K562 (cell line): ENCODE measurements at places on chromosomes 7 and 10. TPM values are rescaled to one million over a fixed set of nuclear protein-coding genes. Genes with fewer than 3 reads are reported as not detected.

DNA sequence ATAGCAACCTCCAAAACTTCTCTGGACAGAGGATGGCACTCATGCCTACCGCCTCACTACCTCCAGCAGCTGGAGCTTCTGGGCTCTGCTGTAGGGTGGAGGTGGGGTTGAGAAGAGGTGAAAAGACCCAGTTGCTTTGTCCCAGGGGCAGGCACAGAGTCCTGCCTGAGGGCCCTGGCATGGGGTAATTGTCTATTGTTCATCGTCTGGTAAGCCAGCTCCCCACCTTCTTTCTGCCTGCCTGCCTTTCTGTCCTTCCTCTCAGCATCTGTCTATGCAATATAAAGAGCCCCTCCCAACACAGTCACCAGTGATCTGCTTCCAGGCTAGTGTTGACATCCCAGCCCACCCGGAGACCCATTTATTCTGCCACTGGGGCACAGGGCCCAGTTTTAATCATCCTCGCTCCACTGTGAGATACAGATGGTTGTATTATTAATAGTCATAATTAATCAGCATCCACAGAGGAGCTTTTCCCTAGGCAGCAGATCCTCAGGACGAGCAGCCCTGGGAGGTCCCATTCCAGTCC, 39.0 kb downstream of the ZMIZ1 start:
- H3K27ac ChIP-seq: no peak overlapping the region
- peaks cover 9% of the 10 kb centered on the region; the same call in 1 of the 3 replicates for H3K36me3 ChIP-seq
- H3K27me3 ChIP-seq: no peaks in the 10 kb centered on the region
- no peak overlapping the region for H3K4me3 ChIP-seq
- DNase-seq: no peak

The DGKB gene
- not detected in 2 replicates for total RNA-seq

The AGR2 gene
- 0.66 and 0.98 TPM in 2 replicates for total RNA-seq

DNA sequence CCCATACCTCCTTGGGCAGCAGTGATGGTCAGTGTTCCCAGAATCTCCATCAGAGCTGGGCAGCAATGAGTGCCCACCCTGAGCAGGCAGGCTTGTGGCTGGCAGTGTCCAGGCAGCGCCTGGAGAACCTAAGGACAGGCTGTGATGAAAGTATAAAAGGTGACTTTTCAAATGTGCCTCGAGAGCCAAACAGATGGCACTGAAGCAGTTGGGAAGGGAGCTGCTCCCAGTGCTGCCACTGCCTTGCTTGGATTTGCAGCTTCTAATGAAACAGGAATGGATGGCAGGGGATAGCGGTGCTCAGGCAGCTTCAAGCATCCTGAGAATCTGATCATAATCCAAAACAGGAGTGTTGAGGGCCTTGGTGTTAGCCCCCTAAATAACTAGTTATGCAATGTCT, 179.8 kb upstream of the AOAH start:
- no peaks in the 10 kb centered on the region for H3K4me1 ChIP-seq
- H3K27me3 ChIP-seq: no peaks in the 10 kb centered on the region
- no peak overlapping the region for H3K4me3 ChIP-seq
- H3K36me3 ChIP-seq: no peaks in the 10 kb centered on the region

- H3K27me3 ChIP-seq: no peaks in the 10 kb centered on the region
- H3K27ac ChIP-seq: no peak overlapping the region
- no peaks in the 10 kb centered on the region for H3K4me1 ChIP-seq
These were observed 868.1 kb upstream of the AUTS2 start for GRCh38 chr7:68730194-68730593.

DNA sequence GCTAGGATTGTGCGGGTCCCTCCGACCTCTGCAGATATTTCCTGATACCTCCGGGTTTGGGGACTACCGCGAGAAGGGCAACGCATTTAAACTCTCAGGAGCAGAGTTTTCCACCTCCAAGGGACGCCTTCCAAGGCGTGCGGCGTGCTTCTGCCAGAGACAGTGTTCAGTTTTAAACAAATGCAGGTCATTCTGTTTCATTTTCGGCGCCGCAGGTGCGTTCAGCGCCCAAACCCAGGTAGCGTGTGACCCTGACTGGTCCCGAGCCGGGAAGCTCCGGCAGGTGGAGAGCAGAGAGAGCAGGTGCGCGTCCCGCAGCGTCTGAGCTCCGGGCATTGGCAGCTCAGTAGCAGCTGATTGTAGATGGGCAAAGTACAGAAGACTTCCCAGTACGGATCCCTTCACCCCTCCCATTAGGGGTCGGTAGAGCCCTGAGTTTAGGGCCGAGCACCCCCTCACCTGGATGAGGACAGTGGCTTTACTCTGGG, 1.4 kb upstream of the CYP26A1 start:
- H3K27me3 ChIP-seq: no peaks in the 10 kb centered on the region
- peaks cover 25% of the 10 kb centered on the region; the same call in 2 of the 3 replicates for H3K4me1 ChIP-seq
- peak overlapping the region; percentile 31 for H3K4me3 ChIP-seq
- DNase-seq: no peak
- H3K36me3 ChIP-seq: no peaks in the 10 kb centered on the region
- H3K27ac ChIP-seq: peak overlapping the region; percentile 80

- no peaks in the 10 kb centered on the region for H3K36me3 ChIP-seq
- no peak overlapping the region for H3K27ac ChIP-seq
- peaks cover 2% of the 10 kb centered on the region; the same call in 1 of the 2 replicates for H3K4me1 ChIP-seq
- H3K4me3 ChIP-seq: no peak overlapping the region
- DNase-seq: no peak
These were observed 15.0 kb downstream of the PRKAG2 start for GRCh38 chr7:151861881-151862280.

DNA sequence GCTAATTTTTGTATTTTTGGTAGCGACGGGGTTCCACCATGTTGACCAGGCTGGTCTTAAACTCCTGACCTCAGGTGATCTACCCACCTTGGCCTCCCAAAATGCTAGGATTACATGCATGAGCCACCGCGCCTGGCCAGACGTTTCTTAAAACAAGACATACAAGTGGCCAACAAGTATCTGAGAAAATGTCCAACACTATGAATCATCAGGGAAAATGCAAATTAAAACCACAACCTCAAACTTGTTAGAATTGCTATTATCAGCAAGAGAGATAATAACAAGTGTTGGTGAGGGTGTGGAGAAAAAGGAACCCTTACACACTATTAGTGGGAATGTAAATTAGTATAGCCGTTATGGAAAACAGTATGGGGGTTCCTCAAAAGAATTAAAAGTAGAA, 148.6 kb downstream of the SUGCT start:
- H3K4me3 ChIP-seq: no peak overlapping the region
- H3K36me3 ChIP-seq: no peaks in the 10 kb centered on the region
- no peak for DNase-seq
- no peak overlapping the region for H3K27ac ChIP-seq

DNA sequence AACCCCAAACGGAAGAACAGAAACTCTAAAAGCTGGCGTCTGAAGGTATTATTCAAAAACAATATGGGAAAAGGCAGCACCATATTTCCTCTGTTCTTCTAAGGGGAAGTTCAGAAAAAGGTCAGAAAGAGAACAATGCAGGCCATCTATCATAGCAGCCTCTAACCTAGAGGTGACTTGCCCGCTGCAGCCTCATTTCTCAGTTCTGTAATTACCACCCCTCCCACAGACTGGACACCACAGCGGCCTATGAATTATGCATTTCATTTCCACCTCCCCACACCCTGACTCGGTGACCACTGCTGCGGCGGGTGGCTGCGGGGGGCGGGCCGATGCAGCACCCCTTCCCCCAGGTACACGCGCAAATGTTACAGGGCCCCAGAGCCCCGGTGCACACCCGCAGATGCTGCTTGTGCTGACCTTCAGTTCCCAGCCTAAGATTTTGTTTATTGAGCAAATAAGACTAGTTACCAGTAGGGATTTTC, 125.5 kb downstream of the CLEC2L start:
- no peaks in the 10 kb centered on the region; the same call in 2 of the 3 replicates for H3K36me3 ChIP-seq
- no peak overlapping the region for H3K4me3 ChIP-seq
- H3K27me3 ChIP-seq: no peaks in the 10 kb centered on the region
- no peak for DNase-seq
- no peaks in the 10 kb centered on the region; the same call in 2 of the 3 replicates for H3K4me1 ChIP-seq

DNA sequence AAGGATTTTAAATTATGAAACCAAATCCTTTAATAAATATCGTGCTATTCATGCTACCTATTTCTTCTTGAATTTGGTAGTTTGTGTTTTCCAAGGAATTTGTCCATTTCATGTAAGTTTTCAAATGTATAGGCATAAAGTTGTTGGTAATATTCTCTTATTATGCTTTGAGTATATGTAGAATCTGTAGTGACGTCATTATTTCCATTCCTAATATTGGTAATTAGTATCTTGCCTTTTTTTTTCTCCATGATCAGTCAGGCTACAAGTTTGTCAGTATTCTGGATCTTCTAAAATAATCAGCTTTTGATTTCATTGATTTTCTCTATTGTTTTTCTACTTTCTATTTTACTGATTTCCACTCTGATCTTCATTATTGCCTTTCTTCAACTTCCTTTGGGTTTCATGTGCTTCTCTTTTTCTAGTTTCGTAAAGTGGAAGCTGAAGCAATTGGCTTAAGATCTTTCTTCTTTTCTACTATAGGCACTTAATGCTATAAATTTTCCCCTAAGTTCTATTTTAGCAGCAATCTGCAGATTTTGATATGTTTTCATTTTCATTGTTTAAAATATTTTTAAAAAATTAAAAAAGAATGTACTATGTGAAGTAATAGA, 156.5 kb upstream of the HDAC9 start:
- no peaks in the 10 kb centered on the region for H3K27me3 ChIP-seq
- no peak for DNase-seq
- no peak overlapping the region for H3K4me3 ChIP-seq
- H3K36me3 ChIP-seq: no peaks in the 10 kb centered on the region

GRCh38 chr7:67976490-67976889, 979.9 kb downstream of the TYW1 start:
- H3K4me3 ChIP-seq: no peak overlapping the region
- no peak overlapping the region for H3K27ac ChIP-seq
- no peak for DNase-seq
- no peaks in the 10 kb centered on the region for H3K4me1 ChIP-seq

- H3K36me3 ChIP-seq: no peaks in the 10 kb centered on the region
- H3K4me3 ChIP-seq: no peak overlapping the region
These were observed 149.0 kb upstream of the INSYN2A start for GRCh38 chr10:127345231-127345965.

DNA sequence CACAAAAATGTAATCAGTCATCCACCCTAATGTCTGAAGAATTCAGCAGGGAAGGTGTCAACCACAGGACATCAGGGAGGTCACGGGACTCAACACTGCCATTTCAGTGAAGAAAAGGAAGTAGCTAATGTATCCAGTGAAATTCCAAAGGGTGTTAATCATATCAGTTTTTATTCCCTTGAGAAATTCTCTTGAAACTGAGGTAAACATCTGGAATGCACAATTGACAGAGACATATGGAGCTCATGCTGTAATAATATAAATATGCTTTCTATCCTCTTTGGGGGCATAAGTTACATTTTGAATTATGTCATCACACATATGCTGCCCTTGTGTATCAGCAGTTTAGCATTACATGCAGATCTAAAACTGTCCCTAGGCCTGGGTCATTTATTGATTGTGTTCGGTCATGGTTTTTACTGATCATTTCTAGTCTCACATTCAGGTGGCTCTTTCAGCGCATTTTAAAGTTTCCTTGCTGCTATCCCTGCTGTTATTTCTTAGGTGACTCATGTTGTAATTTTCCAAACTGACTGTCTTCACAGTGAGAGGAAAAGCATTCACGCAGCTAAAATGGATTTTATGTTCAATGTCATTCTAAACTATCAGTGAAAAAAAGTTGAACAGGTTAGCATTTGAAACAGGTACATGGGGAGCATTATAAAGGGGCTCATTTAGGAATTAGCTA, 273.9 kb downstream of the TSPAN12 start:
- no peaks in the 10 kb centered on the region for H3K4me1 ChIP-seq
- H3K27ac ChIP-seq: no peak overlapping the region
- DNase-seq: no peak
- no peaks in the 10 kb centered on the region for H3K36me3 ChIP-seq

- H3K4me1 ChIP-seq: peaks cover 15% of the 10 kb centered on the region
- H3K36me3 ChIP-seq: no peaks in the 10 kb centered on the region
- DNase-seq: no peak
- no peak overlapping the region for H3K27ac ChIP-seq
These were observed 23.4 kb downstream of the LEP start for GRCh38 chr7:128264477-128264876.

The ZNF853 gene
- total RNA-seq: not detected in 2 replicates

DNA sequence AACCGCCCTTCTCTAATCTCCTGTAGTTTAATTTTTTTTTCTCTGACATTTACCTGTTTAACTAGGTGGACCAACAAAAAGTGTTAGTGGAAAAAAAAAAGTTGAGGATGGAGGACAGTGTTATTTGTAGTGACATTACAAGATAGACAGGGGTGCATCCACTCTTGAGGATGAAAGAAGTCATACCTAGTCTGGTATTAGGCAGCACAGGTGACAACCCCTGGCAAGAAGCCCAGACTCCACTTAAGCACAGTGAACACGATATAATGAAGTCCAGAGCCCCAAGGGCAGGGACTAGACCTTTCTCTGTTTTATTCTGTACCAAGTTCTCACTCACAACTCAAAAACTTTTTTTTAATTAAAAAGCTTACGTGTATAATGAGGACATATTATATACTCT, 268.4 kb downstream of the GPR37 start:
- no peaks in the 10 kb centered on the region for H3K27me3 ChIP-seq
- H3K4me3 ChIP-seq: no peak overlapping the region
- DNase-seq: no peak
- H3K4me1 ChIP-seq: no peaks in the 10 kb centered on the region
- no peaks in the 10 kb centered on the region for H3K36me3 ChIP-seq

DNA sequence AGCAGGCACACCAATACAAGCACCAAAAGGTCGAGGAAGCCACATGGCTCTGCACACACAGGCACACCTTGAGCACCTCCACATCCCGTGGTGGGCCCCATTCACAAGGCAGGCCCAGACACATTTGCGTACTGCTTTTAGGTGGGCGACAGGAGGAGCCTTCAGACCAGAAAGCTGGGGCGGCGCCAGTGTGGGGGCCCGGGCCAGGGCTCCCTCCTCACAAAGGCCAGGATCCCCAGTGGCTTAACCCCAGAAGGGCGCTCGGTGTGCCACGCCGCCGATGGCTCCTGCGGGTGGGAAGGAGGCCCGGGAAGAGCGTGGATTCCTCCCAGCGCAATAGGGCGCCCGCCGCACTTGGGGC, 2.8 kb upstream of the SMARCD3 start:
- no peaks in the 10 kb centered on the region for H3K36me3 ChIP-seq
- no peak overlapping the region for H3K27ac ChIP-seq
- H3K27me3 ChIP-seq: peaks cover 45% of the 10 kb centered on the region
- peak overlapping the region; percentile 21 for H3K4me3 ChIP-seq

DNA sequence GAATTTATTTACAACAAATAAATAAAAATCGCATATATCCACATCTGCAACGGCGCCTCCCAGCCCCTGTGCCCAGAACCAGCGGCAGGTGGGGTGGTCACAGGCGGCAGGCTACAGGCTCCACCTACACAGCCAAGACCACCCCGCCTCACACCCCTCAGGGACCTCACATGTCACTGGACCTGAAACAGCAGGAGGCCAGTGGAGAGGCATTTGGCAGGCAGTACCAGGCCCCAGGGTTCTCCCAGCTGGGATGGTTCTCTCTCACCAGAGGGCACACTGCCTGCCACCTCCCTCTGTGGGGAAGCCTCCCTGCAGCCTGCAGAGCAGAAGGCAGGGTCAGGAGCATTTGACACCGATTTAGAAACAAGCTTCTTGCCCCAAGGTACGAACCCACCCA, 81.5 kb downstream of the MAD1L1 start:
- H3K27me3 ChIP-seq: no peaks in the 10 kb centered on the region
- H3K4me3 ChIP-seq: no peak overlapping the region
- DNase-seq: no peak
- peaks cover 26% of the 10 kb centered on the region; the same call in 2 of the 3 replicates for H3K36me3 ChIP-seq

- DNase-seq: no peak
- no peaks in the 10 kb centered on the region for H3K36me3 ChIP-seq
- H3K4me1 ChIP-seq: no peaks in the 10 kb centered on the region
- no peak overlapping the region for H3K4me3 ChIP-seq
- no peaks in the 10 kb centered on the region for H3K27me3 ChIP-seq
- H3K27ac ChIP-seq: no peak overlapping the region
These were observed 23.8 kb upstream of the AHR start for GRCh38 chr7:17274551-17275245.
